ENCODE measurements at places on chromosomes 12 and 14.

GRCh38 chr14:106187216-106187615, 660.8 kb downstream of the TMEM121 start:
- no peak for DNase-seq

DNA sequence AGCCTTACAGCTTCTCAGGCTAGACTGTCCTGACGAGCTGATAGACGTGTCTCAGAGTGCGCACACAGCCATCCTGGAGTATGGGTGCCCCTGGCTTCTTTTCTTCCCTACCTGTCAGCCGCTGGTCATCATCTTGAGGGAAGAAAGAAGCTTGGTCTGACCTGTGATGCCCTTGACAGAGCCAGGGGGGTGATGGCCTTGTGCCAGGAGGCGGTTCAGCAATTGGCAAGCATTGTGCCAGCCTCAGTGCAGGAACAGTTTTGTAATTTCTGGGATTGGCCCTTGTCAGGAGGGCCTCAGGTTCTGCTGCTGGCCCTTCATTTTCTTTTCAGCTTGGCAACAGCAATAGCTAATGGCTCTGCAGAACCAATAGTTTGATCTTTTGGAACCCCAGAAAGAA, 80.1 kb downstream of the ADCK1 start:
- no peak for DNase-seq

GRCh38 chr14:56794088-56794556, 16.2 kb downstream of the OTX2 start:
- no peak for DNase-seq

- DNase-seq: no peak
Measured at GRCh38 chr12:128649902-128650301, 173.9 kb downstream of the SLC15A4 start.

GRCh38 chr12:98646294-98647090, 1.4 kb downstream of the APAF1 start:
- DNase-seq: no peak

All from NCI-H187 treated with DMSO at 0.1 percent for 48 hours (cell line).